Stimulated activated CD4-positive, alpha-beta T cell treated with anti-CD3 and anti-CD28 coated beads, TNF-alpha, amount 100 ng/mL, for 4 hours (primary cell): ENCODE measurements at places on chromosomes 3 and 15.

GRCh38 chr15:81163961-81164800 is 30.1 kb downstream of the CFAP161 start:
- no peak for DNase-seq

DNA sequence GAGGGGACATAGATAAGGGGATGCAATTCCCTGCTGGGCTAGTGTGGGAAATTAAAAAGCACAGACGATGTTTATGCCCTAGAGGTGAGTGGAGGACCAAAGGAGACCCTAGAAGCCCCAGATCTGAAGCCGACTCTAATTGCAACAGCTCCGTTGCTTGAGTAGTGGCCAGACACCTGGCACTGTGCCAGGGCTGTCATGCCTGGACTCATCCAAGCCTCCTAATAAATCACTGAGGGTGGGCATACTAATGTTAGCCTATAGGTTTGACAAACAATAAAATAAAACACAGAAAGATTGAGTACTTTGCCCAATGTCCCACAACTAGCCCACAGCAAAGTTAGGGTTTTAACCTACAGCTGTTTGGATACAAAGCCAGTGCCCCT is 25.4 kb upstream of the MRPS22 start:
- DNase-seq: no peak

- no peak for DNase-seq
These were observed 548.3 kb downstream of the NLGN1 start for GRCh38 chr3:173945806-173946205.

DNA sequence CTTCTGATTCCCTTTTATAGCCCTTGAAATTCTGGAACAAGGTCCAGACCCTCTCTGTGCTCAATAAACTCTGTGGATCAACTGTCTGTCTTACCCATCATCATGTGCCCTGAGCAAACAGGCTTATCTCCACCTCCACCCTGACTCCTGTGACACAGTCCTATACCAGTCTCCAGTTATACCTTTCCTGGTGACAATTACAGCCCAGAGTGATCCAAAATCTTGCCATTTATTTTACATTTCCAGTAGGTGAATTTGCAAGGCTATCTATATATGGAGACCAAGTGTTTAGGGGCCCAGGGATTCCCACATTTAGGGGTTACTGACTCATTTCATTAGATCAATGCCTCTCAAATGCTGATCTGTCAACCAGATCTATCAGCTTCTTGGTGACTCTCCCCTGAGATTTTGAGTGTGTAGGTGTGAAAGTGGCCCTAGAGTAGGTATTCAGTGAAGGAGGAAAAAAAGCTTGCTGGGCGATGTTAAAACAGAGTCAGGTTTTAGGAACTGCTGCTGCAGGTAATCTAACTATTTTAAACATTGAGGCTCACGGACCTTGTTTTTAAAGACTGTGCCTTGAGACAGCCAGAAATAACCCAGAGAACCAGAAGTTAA is 229.6 kb upstream of the WNT5A start:
- DNase-seq: no peak
